Stimulated activated CD4-positive, alpha-beta T cell treated with anti-CD3 and anti-CD28 coated beads, Interleukin-2, amount 100 ng/mL, for 4 hours (primary cell): ENCODE measurements at places on chromosomes 11 and 22.

DNA sequence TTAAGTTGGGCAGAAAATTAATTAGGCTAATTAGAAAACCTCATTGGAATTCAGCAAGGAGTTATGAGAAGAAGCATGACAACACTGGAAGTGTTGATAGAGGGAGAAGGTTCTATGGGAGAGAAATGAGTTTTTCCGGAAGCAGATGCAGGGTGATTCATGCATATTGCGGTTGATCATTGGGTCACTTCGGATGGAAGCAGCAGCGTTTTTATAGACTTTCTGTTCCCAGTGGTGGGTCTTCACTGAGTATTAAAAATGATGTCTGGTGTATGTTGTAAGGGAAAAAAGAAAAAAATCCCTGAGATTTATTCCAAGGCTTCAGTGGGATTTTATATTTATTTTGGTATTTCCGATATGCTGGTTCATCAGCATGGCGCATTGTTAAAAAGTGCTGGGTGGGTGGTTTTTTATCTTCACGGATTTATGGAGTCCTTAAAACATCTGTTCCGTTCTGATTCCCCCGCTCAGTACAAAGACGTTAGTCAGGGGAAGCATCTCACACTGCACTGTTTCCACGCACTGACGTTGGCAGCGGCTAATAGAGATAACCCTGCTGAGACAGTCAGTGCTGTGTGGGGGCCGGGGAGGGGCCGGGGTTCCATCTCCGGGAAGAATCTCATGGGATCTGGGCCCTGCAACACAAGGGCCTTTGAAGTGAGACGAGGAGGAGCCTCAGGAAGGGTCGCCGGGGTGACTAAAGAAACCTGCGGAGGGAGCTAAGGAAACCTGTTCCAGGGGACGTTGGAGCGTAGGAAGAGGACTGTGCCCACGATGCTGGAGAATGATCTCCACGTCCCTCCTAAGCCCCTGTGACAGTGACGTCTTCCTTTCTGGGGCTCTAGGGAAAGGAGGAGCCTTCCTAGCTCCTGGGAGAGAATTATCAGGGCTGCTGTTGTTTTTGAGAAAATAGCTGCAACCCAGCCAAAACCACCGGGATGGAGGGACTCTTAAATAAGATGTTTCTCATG is 390.0 kb downstream of the NTM start:
- no peak for DNase-seq

DNA sequence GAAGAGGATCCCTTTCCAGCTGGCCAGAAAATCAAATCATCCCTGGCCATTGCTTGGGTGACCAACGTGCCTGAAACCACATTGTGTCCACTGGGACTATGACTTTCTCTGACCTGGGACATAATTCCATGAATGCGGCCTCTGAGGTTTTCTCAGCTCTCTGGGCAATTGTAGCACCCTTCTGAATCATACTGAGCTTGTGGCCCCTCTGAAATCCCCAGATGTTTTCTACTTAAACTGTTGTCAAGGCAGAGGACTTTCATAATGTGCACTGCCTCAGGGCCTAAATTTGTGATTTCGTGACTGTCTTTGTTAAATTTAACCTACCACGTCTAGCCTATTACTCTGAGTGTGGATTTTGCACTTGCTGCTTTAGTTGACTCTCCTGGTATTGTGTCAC is 321.1 kb upstream of the PLET1 start:
- DNase-seq: no peak

- DNase-seq: no peak
These were observed 413.0 kb upstream of the LRRC4C start for GRCh38 chr11:41872426-41872825.

- no peak for DNase-seq
These were observed 436.2 kb downstream of the BRD1 start for GRCh38 chr22:49391436-49391835.
